ENCODE measurements at places on chromosomes 4 and X.

- DNase-seq, result peak; percentile 94
Measured at GRCh38 chr4:158809611-158810486, 41.0 kb downstream of the FNIP2 start.

- no peak for DNase-seq
Measured at GRCh38 chr4:179278647-179279046, 1836.4 kb upstream of the AGA start.

- no peak for DNase-seq
Measured at GRCh38 chrX:5829469-5829868, 399.2 kb downstream of the NLGN4X start.

DNA sequence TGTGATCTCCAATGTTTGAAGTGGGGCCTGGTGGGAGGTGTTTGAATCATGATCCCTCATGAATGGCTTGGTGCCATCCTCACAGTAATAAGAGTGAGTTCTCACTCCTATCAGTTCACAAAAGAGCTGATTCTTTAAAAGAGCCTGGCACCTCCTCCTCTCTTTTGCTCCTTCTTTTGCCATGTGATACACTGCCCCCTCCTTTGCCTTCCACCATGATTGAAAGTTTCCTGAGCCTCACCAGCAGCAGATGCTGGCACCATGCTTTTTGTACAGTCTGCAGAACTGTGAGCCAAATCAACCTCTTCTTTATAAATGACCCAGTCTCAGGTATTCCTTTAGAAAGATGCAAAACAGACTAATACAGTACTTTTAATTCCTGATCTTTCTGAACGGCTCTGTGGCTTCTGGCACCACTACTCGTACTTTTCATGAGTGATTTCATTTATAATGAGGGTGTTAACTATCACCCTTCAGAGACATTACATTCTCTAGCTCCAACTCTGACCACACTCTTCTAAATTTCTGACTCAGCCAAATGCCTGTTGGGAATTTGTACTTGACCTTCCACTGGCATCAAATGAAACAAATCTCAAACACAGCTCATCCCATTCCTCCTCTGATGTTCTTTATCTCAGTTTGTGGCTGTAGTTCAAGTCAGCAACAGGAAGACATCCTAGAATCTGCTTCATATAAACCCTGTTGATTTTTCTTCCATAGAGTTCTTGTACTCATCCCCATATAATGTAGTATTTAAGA, 4.2 kb downstream of the UFSP2 start:
- peak; percentile 30 for DNase-seq

GRCh38 chr4:110287130-110287529, 88.7 kb upstream of the ELOVL6 start:
- DNase-seq, result peak; percentile 74

GRCh38 chrX:125953814-125954213, 212.3 kb downstream of the DCAF12L2 start:
- peak; percentile 38 for DNase-seq

- no peak for DNase-seq
Measured at GRCh38 chr4:140463182-140463581, 34.9 kb downstream of the MGAT4D start.

DNA sequence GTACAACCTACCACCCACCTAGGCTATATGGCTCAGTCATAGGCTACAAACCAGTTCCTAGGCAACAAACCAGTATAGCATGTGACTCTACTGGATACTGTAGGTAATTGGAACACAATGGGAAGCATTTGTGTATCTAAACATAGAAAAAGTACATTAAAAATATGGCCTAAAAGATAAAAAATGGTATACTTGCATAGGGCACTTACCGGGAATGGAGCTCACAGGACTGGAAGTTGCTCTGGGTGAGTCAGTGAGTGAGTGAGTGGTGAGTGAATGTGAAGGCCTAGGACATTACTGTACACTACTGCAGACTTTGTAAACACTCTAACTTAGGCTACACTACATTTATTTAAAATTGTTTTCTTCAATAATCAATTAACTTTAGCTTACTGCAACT, 139.2 kb upstream of the RBPJ start:
- peak; percentile 46 for DNase-seq

GRCh38 chr4:48877827-48878535, 28.6 kb downstream of the OCIAD2 start:
- no peak for DNase-seq

DNA sequence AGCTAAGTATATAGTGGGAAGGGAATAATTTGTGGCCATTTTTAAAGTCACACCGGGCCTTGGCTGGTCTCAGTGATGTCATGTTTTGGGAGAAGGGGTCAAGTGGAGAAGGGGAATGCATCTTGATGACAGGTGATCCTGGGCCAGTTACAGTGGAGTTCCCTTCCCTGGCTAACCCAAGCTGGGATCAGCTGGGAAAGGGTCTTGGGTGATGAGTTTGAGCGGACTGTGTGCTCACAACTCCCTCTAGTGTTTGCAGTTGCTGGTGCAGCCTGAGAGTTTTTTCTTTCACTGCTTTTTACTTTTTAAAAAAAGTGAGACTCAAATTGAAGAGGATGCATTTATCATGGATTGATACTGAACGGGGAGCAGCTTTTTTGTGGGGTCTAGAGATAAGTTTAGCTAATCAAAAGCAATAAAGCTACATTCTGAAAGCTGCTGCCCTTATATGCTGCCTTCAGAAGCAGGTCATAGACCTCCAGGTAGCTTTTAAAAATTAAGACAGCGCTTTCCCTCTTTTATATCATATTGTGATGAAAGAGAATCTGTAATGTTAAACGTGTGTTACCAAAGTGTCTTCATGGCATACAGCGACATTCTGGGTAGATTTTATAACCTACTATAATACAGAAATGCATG, 164.7 kb downstream of the DCLK2 start:
- peak; percentile 58 for DNase-seq

DNA sequence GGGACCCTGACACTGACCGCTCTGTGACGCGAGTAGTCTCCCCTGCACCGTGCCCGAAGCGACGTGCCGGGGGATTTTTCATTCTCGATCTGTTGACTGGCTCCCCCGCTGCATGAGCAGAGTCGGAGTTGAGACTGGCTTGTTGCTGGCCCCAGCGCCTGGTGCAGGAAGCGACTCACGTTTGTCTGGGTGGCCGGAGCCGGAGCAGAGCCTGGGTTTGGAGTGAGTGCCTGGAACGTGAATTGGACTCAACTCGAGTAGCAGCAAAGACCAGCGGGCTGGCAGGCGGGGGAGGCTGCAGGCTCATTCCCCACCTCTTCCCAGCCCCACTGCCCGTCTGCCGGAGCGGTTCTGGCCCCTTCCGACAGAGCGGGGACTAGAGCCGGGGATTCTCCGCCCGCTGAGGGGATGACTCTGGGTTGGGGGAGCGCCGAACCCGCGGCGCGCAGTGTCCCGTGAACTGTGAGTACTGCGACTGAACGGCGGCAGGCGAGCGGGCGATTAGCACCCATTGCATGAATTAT, 554 bp downstream of the PCDH7 start:
- DNase-seq, result peak; percentile 52

DNA sequence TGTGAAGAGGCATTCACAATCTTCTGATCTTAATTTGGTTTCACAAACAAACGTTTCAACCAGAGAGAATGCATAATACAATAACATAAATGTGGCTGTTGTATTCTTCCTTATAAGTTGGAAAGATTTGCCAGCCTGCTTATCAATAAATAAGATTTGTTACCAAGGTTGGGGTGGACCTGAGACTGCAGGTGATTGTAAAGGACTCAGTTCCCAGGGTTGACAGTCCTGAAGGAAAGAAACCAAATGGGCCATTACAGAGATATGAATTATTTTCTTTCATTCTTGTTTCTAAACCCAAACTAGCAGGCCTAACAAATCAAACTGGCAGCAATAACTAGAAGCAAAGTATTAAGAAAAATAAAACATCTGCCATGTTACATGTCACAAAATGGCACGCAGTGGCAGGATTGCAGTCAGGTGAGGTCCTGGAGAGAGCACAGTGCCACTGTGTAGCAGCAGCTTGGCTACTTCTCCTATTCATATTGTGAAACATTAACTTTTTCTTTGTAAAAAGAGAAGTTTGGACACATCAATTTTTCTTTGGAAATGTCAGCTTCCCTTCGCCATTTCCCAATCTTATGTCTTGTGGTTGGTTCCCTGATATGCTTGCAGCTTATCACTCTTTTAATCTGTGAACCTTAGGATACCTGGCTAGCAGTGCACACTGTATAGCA, 133.8 kb upstream of the EMCN start:
- DNase-seq, result no peak

DNA sequence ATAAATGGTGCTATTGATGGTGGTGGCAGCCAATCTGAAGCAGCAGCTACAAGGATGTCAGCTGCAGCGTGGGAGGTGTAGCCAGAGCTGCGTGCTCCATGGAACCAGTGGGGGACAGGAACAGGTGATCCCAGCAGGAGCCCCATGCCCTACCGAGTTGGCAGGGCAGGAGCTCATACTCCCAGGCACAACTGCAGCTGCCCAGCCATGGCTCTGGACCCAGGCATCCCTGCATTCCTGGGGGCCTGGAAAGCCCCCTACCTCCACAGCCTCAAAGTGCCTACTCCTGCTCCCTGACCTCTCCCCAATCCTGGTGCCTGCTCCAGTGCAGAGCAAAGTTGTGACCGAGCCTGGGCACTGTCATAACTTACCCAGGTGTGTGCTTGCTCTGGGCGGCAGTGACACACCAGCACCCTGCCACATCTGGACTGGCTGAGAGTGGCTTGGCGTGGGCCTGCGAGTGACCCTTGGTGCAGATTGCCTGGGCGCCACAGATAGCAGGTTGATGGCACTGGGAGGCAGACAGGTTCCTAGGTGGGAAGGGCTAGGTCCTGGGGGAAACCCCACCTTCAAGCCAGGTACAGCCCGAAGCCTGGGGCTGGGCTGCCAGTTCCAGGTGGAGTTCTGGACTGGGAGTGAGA, 101.1 kb downstream of the DCAF12L2 start:
- no peak for DNase-seq

DNA sequence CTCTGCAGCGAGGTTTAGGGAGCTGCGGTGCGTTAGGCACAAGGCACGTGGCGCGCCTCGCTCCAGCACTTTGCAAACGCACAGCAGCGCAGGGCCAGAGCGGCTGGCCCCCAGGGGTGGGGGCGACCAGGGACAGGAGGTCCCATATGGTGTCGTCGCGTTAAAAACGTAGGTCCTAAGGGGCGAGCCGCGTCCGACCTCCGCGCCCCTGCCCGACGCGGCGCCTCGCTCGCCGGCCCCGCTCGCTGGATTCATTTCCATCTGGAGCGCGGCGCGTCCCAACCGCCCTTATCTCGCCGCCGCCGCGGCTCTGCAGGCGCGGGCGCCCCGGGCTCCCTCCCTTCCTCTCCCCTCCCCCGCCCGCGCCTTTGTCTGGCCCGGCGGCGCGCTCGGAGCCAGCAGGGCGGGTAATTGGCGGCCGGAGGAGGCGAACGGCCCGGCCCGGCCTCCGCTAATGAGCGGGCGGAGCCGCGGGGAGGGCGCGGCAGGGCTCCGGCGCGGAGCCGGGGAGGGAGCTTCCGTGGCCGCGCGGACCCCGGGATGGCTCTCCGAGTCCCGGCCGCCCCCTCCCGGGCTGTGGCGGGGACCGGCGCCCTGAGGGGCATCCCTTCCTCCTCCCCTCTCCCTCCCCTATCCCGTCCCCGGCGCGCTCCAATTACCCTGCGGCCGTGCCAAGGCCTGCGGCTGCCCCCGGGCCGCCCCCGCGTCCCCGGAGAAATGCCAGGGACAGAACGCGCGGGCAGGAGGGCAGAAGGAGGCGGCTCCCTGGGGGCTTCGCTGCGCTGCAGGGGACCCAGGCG, 409.0 kb downstream of the BCOR start:
- DNase-seq, result peak; percentile 56

GRCh38 chr4:40957281-40957680, 207.5 kb downstream of the NSUN7 start:
- DNase-seq, result peak; percentile 29

DNA sequence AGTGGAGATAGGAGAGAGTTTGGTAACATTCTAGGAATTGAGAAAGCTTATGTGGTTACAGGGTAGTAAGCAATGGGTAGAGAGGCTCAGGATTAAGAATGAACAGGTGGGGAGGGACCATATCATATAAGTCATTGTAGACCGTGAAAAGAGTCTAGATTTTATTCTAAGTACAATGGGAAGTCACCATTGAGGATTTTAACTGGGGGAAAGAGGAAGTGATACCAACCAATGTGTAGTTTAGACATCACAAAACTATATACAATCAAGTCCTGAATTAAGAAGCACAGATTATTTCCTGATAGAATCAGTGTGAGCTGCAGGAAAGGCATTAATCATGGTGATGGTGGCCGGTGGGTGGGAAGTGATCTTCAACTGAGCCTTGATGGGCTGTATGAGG, 178.3 kb upstream of the ZIC3 start:
- no peak for DNase-seq

DNA sequence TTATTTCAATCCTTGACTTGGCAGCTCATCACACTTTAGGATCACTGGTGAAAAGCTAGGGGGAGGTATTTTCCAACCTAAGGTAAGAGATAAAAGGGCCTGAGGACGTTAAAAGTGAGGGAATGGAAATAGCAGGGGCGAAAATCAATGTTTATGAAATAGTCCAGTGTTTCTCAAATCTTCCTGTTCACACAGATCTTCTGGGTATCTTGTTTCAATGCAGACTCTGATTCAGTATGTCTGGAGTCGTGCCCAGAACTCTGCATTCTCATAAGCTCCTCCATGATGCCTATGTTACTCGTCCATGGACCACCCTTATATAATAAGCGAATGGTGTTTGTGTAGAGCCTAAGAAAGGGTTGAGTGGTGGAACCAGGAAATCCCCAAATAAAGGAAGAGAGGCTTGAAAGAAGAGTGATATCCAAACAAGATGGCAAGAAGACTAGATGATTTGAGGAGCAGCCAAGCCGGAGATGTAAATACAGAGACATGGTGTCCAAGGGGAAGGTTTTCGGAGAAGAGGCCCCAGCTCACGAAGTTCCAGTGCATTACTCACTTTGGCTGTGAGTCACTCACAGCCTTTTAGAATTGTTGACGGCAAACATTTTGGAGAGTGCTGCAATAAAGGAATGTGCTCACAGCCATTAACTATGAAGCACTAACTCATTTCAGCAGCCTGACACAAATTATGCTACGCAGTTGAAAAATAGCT, 215.6 kb upstream of the PPARGC1A start:
- peak; percentile 95 for DNase-seq

GRCh38 chr4:107692202-107692601, 27.8 kb downstream of the PAPSS1 start:
- DNase-seq, result no peak

DNA sequence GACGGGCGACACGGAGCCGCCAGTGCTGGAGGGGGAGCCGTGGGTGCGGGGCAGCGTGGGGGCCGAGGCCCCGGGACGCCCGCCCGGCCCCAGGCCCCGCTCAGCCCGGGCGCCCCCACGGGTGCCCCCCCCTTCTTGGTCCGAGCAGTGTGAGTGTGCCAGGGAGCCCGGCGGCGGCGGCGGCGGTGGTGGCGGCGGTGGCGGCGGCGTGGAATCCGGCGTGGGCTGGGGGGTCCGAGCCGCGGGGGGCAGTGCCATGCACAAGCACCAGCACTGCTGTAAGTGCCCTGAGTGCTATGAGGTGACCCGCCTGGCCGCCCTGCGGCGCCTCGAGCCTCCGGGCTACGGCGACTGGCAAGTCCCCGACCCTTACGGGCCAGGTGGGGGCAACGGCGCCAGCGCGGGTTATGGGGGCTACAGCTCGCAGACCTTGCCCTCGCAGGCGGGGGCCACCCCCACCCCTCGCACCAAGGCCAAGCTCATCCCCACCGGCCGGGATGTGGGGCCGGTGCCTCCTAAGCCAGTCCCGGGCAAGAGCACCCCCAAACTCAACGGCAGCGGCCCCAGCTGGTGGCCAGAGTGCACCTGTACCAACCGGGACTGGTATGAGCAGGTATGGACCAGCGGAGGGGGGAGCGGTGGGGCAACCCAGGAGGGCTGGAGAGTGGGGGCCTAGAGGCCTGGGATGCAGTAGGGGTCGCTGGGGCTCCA, 466 bp downstream of the DLG3 start:
- no peak for DNase-seq

Data from fibroblast of skin of back (primary cell).